A172 (cell line): ENCODE measurements at places on chromosomes 6 and 20. TPM values are rescaled to one million over a fixed set of nuclear protein-coding genes. Genes with fewer than 3 reads are reported as not detected.

The WASF1 gene
- 13.2 and 15.7 TPM in 2 replicates for total RNA-seq

DNA sequence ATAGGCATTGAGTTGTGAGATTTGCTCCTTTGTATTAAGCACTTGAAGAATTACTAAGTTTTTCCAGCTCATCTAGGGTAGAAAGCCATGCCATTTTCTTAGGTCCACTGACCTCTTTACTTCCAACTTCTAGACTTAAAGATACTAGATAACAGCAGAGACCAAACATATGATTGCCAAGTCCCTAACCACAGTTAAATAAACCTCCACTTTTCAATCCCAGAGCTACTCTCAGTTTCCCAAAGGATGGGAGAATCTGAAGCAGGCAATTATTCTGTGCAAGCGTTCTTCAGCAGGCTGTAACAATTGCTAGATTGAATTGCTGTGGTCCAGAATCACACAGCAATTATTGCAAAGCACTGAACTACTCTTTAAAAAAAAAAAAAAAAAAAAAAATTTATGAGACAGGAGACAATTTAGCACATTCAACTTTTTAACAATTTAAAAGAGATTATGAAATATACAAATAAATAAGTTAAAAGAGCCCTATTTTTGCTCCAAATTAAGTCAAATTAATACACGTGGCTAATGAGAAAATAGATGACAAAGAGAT is 104.0 kb upstream of the PRSS16 start:
- DNase-seq, result no peak

GRCh38 chr20:32231847-32232246 is 24.2 kb downstream of the POFUT1 start:
- no peak for DNase-seq

GRCh38 chr6:33073431-33073871 is at the start of gene HLA-DPA1:
HLA-DPA1 (minus strand) TSS chr6:33073649.
- DNase-seq, result no peak

GRCh38 chr6:158279615-158280014 is 32.6 kb upstream of the TULP4 start:
- no peak for DNase-seq

The SLC17A3 gene
- not detected in 2 replicates for total RNA-seq

- DNase-seq, result peak; percentile 64
Measured at GRCh38 chr20:4956200-4956810, 45.0 kb downstream of the SLC23A2 start.

DNA sequence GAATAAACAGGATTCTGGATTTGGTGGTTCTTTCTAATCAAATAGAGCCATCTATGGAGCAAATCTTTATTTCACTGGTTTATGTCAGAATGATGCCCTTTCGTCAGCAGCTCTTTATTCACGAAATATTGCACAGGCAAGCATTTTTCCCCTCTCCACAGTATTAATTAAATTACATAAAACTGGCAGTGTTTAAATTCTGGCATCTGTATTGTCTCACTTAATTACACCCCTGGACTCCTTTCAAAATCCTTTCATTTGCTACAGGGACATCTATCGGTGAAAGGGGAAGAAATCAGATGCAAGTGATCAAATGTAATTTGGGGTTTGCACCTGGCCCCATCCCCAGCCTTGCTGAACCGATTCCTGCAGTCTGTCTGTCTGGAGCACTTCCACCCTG is 801.9 kb downstream of the QKI start:
- no peak for DNase-seq

- peak; percentile 68 for DNase-seq
Measured at GRCh38 chr6:155050311-155050710, 55.2 kb downstream of the TIAM2 start.

The BPIFA2 gene
- total RNA-seq, result not detected in 2 replicates

DNA sequence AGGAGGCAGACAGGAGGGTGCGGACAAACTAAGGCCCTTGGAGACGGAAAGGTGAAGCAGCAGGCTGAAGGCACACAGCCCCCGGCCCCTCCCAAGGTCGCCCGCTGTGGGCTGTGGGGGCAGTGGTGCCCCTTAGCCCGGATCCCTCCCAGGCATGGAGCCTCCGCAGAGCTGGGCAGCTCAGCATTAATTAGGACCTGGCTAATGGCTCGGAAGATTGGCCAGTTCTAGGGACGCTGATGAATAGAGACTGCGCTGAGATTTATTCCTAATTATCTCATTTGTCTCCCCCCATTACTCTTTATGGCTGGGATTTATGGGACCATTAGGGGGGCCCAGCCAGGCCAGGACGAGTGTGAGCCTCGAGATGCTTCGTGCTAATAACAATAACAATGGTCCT is 20.4 kb downstream of the MDFI start:
- DNase-seq, result no peak

- DNase-seq, result peak; percentile 54
Measured at GRCh38 chr6:147699637-147700036, 191.1 kb downstream of the SAMD5 start.

GRCh38 chr6:165109011-165109410 is 200.4 kb downstream of the C6orf118 start:
- DNase-seq, result no peak
